ENCODE measurements at places on chromosomes 12 and 14. TPM values are rescaled to one million over a fixed set of nuclear protein-coding genes. Genes with fewer than 3 reads are reported as not detected.
A peak's percentile ranks its signal among the peaks of the same experiment; 100 is the strongest.

DNA sequence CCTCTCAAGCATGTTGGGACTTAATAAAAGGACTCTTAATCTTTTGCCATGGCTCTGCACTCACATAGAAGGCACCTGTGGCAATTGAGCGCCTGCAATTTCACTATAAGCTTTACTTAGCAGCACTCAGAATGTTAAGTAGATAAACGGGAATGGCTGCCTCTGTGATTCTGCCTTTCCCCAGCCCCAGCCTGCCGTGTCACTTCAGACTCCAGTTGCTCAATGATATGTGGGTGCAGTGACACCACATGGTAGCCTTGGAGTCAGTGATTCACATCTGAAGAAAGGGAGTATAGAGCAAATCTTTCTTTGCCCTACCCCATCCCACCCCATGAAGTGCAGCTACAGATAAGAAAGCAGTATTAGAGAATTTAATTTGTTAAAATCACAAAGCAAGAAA, 96.1 kb downstream of the ZFC3H1 start:
- peaks cover 11% of the 10 kb centered on the region for H3K4me1 ChIP-seq
- H3K27ac ChIP-seq, result no peak overlapping the region
- H3K4me3 ChIP-seq, result no peak overlapping the region
- no peaks in the 10 kb centered on the region for H3K27me3 ChIP-seq

GRCh38 chr12:83665634-83666218, 979.0 kb downstream of the TMTC2 start:
- no peak overlapping the region for H3K27ac ChIP-seq
- H3K4me3 ChIP-seq, result no peak overlapping the region
- no peaks in the 10 kb centered on the region for H3K27me3 ChIP-seq
- H3K4me1 ChIP-seq, result no peaks in the 10 kb centered on the region
- DNase-seq, result no peak

DNA sequence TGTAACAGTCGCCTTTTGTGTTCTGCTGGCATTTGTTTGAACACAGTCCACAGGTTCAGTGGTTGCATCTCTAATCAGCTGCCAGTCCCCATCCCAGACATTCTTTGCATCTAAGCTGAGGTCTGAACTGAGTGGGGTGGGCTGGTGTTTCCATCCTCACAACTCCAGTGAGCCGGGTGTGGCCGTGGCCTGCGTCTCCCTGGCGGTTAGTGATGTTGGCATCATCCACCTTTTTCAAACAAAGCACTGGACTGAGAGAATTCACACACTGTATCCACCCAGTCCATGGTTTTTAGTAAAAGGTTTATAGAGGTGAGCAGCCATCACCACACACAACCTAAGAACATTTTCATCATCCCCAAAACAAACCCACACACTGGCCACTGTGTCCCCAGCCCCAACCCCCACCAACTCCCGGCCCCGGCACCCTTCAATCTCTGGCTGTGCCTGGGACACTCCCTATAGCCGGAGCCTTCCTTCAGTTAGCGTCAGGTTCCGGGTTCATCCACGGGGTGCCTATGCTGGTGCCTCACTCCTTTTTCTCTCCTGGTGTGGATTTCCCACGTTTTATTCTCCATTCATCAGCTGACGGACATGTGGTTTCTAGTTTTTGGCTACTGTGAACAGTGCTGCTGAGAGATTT, 6.5 kb downstream of the DDX51 start:
- DNase-seq, result no peak
- H3K27me3 ChIP-seq, result peaks cover 3% of the 10 kb centered on the region
- peaks cover 10% of the 10 kb centered on the region for H3K36me3 ChIP-seq
- no peak overlapping the region for H3K27ac ChIP-seq
- H3K4me3 ChIP-seq, result peak overlapping the region; percentile 32

DNA sequence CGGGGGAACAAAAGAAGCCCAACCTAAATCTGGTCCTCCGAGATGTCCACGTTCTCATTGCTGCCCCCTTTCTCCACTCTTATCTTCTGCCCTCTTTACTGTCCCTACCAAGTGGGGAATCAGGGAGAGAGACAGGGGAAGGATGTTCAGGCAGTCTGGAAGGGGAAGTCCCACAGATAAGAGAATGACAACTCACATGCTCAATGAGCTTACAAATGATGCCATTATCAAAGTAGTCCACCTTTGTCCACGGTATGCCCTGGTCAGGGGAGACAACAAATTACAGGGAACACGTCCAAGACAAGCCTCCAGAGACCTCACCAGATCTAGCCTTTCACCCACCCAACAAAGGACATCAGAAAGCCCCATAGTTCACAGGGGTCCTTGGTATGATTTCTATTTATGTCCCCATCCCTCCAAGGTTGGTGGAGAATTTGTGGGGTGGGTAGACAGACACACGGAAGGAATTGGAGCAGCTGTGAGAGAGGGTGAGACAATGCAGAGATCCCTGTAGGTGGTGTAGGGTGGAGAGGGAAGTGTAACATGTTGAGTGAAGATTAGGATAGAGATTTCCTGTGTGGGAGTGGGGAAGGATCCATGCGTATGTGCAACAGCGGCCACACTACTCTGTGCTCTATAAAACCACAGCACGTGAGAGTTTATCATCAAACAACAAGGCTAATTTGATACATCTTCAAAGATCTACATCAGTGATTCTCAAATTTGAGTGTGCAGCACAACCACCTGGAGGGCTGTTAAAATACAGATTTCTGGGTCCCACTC, 10.7 kb downstream of the MYO1A start:
- DNase-seq, result no peak
- H3K27ac ChIP-seq, result no peak overlapping the region
- no peak overlapping the region for H3K4me3 ChIP-seq
- H3K27me3 ChIP-seq, result peaks cover 21% of the 10 kb centered on the region
- no peaks in the 10 kb centered on the region for H3K36me3 ChIP-seq
- no peaks in the 10 kb centered on the region for H3K4me1 ChIP-seq

- no peaks in the 10 kb centered on the region for H3K27me3 ChIP-seq
- DNase-seq, result no peak
- H3K27ac ChIP-seq, result no peak overlapping the region
- no peaks in the 10 kb centered on the region for H3K4me1 ChIP-seq
Measured at GRCh38 chr12:123512838-123513665, 20.5 kb downstream of the RILPL1 start.

GRCh38 chr12:26135010-26135420, 10.2 kb upstream of the BHLHE41 start:
- H3K4me3 ChIP-seq, result no peak overlapping the region
- no peaks in the 10 kb centered on the region for H3K36me3 ChIP-seq
- H3K4me1 ChIP-seq, result no peaks in the 10 kb centered on the region
- no peak overlapping the region for H3K27ac ChIP-seq
- H3K27me3 ChIP-seq, result peaks cover 45% of the 10 kb centered on the region

DNA sequence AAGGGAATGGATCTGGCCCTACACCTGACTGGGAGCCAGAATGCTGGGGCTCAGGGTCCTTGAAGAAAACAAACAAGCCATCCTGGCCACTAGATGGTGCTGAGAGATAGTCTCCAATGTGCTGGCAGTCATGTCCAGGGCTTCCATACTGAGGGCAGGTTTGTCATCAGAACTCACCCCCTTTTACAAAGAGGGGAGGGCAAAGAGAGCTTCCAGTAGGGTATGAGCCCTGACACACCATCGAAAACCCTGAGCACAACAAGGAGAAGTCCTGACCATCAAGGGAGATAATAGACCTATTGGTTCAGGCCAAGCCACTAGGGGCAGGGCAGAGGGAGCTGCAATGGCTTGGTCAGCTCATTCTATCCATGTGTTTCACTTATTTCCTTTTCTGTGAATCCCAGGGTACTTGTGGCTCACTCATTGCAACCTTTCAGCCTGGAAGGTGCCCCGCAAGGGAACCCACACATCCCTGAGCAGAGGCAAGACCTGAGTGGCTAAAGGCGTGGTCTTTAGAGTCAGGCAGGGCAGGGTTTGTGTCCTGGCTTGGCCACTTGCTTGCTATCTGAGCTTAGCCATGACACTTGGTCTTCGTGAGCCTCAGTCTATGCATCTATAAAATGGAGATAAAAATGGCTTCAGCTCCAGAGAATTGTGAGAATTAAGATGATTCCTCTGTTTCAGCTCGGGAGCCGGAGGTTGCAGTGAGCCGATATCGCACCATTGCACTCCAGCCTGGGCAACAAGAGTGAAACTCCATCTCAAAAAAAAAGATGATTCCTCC, 6.2 kb upstream of the PLEKHH1 start:
- H3K4me1 ChIP-seq, result peaks cover 34% of the 10 kb centered on the region
- peaks cover 8% of the 10 kb centered on the region for H3K27me3 ChIP-seq
- no peak overlapping the region for H3K27ac ChIP-seq
- H3K4me3 ChIP-seq, result no peak overlapping the region

WIF1 gene
- total RNA-seq, result not detected
